ENCODE measurements at places on chromosomes 13 and 19. TPM values are rescaled to one million over a fixed set of nuclear protein-coding genes. Genes with fewer than 3 reads are reported as not detected.

DNA sequence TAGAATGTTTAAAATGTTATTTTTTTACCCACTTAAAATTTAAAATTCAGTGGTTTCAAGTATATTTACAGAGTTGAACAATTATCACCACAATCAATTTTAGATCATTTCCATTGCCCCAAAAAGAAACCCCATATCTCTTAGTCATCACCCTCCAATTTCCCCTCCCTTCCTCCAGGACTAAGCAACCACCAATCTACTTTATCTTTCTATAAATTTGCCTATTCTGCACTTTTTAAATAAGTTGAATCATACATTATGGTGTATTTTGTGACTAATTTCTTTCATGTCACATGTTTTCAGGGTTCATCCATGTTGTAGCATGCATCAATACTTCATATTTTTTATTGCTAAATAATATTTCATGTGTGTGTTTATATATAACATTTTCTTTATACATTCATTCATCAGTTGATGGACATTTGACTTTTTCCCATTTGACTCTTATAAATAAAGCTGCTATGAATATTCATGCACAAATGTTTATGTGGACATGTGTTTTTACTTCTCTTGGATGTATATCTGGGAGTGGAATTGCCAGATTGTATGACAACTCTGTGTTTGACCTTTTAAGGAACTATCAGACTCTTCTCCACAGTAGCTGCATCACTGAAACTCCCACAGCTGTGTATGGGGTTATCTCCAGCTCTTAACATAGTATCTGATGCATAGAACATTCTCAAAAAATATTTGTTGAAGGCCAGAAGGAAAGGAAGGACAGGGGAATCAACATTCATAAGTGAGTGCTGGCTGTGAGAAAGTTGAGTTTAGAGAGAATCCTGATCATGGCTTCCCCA lies 107.8 kb upstream of the OXGR1 start:
- DNase-seq, result no peak

DNA sequence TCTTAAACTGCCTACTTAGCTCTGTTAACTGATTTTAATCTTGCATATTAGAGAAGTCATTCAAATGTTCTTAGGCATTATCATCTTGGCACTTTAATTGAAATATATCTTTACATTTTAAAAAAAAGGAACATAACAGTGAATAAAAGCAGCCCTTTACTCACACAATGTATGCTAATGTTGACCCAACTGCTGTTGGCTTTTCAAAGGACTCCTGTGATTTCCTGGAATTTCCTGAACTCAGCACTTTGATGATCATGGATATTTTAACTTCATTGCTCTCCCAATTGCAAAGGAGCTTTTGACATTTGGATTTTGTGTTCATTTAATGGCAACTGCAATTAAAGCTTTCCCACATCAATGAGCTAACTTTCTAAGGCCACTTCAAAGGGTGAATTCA lies 1230.3 kb downstream of the DIAPH3 start:
- no peak for DNase-seq

DNA sequence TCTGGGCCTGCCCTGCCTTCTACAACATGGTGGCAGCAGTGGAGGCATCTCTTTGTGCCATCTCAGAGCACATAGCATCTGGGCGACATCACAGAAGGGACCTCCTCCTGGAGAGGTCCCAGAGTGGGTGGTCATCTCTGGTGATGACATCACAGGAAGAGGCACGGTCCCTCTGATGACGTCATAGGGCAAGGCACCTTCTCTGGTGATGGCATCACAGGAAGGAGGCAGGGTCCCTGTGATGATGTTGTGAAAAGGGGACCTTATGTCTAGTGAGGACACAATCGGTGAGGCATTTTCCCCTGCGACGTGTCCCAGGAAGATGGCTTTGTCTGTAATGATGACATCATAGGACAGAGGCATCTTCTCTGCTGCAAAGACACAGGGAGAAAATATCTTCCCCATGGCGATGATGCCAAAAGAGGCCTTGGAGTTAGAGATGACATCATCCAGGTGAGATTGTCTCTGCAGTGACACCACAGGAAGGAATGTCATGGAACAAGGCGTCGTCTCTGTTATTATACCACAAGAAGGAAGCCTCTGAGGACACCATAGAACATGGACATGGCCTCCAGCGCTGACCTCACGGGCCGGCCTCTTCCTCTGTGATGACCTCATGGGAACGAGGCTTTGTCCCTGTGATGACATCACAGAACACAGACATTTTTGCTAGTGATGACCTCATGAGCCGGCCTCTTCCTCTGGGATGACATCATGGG lies 10.7 kb downstream of the SHISA7 start:
- DNase-seq, result no peak

SETDB2 gene
- total RNA-seq, result 4.9 TPM

RAP2A gene
- 6.4 TPM for total RNA-seq

DNA sequence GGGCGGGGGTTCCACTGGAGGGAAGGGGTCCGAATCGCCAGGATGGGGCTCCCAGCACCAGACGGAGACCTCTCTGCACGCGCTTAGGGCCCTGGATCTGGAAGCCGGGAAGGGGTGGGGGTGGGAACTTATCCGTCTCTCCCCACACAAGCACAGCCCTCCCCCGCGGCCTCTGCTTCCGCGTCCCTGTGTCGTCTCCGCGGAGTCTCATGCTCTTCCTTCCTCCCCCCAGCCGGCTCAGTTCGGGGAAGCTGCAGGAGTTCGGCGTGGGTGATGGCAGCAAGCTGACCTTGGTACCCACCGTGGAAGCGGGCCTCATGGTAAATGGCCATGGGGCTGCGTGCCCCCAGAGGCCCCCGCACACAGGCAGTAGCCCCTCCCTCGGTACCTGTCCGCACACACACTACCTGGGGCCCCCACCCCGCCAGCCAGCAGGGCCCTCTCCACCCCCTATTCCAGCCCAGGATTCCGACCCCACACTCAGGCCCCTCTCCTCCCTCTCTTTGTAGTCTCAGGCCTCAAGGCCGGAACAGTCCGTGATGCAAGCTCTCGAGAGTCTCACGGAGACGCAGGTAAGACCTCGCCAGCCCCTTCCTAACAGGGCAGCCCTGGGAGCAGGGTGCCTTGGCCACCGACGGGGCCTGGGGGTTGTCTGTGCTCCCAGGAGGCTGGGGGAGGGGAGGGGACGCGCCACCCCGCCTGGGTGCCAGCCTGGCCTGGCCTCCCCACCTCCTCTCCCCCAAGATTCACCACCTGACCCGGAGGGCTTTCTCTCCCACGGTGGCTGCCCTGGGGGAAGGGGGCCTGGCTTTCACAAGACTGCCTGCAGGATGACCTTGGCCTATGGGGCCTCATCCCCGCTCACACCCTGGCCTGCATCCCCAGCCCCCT lies 3.2 kb downstream of the MIDN start:
- DNase-seq, result no peak

- DNase-seq, result no peak
Observed at GRCh38 chr19:2240881-2241760, 4.5 kb downstream of the SF3A2 start.

GRCh38 chr13:21436582-21436981 lies 22.5 kb downstream of the ZDHHC20 start:
- no peak for DNase-seq

LPAR2 gene
- total RNA-seq, result 25.0 TPM

C19orf12 gene
- 17.5 TPM for total RNA-seq

ARGLU1 gene
- total RNA-seq, result 28.8 TPM

CGB8 gene
- 0.54 TPM for total RNA-seq

DNA sequence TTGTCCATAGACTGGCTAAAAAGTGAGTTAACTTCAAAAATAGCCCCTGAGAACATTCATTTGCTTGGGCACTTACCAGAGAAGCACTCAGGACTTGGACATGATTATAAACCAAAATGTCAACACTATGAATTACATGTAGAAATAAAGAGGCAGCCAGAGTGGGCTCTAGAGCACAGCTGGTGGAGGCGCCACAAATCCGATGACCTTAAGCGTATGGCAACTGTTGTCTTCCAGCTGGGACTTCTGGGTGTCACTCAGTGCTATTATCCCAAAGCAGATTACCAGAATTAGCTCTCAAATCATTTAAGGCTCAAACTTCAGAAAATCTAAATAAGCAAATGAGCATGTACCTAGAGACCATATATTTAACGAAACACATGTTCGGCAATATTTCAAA lies 1255.5 kb upstream of the SLC10A2 start:
- no peak for DNase-seq

IGSF23 gene
- not detected for total RNA-seq

DNAJB1 gene
- 161 TPM for total RNA-seq

TPGS1 gene
- 9.0 TPM for total RNA-seq

PTH2 gene
- not detected for total RNA-seq

LGALS4 gene
- 321 TPM for total RNA-seq

NLRP7 gene
- not detected for total RNA-seq

CEACAM21 gene
- total RNA-seq, result not detected

DNA sequence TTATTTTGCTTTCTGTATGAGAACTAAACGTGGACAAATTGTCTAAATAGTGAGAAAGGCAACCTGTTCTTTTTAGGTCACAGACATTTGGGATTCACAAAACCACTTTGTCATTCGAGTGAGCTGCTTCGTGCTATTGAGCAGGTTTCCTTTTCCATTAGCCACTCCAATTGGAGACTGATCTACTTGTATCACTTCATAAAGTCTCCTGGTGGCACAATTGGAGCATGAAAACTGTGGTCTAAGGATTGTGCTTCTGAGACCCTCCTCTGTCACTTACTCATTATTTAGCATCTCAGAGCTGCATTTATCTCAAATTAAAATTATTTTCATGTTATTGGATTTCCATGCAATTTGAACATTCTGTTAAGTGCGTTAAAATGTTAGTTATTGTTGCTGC lies 397.7 kb downstream of the TDRD3 start:
- no peak for DNase-seq

DNA sequence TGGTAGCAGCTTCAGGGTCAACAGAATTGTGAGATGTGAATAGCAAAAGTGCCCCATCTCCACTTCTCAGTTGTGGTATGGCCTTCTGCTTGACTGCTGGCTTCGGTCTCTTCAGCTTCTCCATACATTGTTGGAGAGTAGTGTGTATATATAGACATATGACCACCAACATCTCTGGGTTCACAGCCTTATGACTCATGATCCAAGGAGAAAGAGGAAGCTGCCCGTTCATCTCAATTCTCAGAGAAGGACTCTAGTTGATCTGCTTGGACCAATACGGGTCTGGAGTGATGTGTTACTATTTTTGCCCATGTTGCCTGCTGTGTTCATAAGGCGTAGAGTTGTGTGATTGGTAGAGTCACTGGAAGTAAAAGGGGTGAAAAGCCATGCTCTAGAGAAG lies 3.6 kb upstream of the COMMD6 start:
- DNase-seq, result no peak

GRK1 gene
- total RNA-seq, result not detected

GRCh38 chr13:25380741-25381324 lies 9.1 kb downstream of the ATP8A2 start:
- DNase-seq, result no peak

DNA sequence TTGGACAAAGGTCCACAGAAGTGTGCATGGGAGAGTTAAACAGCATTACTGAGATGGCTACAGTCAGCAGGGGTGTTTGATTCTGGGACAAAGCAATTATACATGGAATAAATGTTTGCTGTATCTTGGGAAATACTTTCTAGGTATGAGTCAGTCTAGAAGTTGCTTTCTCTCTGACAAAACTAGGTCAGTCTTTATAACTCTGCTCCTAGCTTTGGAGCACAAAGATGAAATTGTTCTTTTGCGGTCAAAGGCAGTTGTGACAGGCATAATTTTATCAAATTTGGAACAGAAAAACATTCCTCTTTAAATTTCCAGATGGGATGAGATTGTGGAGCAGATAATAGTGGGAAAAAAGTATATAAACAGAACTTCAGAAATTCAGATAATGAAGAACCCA lies 1045.4 kb upstream of the MIR17HG start:
- no peak for DNase-seq

SYNGR4 gene
- total RNA-seq, result not detected

IGFL1 gene
- not detected for total RNA-seq

LRRC25 gene
- total RNA-seq, result not detected

DNA sequence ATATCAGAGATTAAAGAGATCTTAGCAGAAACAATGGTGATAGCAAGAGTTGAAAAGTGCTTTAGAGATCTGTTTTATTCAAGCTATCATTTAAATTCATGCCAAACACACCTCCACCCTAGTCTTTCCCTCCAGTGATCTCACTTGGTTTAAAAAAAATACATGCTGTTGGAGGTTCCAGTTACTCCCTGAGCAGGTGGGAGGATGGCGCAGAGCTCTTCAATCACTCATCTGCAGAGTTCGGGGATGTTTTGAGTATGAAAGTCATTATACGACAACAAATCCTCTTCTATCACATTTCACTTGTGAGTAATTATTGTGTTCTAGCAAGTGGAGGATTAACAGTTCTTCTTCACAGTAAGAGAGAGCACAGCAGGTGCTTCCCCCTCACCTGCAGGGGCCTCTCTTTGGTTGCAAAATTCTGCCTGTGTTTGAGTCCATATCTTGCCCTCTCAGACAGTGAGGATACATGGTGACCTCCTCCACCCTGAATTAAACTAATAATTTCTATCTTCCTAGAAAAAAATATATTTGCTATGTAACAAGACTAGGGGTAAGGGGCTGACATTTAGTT lies 376.7 kb downstream of the LIG4 start:
- no peak for DNase-seq

GRCh38 chr19:47644743-47645482 lies 36.0 kb downstream of the BICRA start:
- no peak for DNase-seq

- DNase-seq, result peak; percentile 85
Observed at GRCh38 chr19:5913739-5914357, at the start of gene CAPS. TSS of gene CAPS (plus strand) at chr19:5914254. CDS start at chr19:5914407, 153 bp downstream.

- no peak for DNase-seq
Observed at GRCh38 chr13:36436811-36437210, 4.5 kb downstream of the CCNA1 start.

- DNase-seq, result no peak
Observed at GRCh38 chr13:49653478-49653877, 25.2 kb downstream of the ARL11 start.

DNA sequence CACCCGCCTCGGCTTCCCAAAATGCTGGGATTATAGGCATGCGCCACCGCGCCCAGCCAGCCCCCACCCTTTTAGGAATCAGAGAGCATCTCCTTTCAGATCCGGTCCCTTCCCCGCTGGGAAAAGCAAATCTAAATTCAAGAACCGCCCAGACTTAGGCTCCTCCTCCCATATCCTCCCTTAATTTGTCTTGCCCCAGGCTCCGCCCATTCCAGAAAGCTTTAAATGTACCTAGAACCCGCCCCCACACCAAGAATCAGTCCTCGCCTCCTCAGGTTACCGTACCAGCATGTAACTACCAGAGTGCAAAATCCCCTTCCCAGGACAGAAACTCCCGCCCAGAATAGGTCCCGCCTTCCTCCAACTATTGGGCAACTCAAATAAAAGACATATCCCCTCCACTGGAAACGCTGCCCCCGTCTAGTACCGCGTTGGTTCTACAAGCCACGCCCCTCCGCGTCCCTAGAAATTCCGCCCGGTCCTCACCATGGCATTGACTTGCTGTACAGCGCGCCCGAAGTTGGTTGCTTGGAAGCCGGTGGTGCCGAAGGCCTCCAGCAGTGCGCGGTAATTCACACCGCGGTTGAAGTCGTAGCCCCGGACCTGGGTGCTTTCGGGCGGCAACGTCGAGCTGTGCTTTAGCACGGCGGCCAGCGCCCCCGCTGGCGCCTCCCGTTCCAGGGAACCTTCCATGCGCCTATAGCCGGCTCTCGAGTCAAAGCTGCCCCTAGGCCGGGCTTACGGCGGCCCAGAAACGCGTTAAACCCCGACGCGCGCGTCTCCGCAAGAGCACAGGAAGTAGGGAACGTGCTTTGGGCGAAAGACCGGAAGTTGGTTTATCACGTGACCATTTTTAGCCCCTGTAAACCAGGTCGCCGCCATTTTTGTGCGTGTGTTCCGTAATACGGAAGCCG lies at the start of gene DHPS:
Gene DHPS, minus strand, starts transcription at position 807 of the 914 bp plus-strand sequence. Its CDS starts 114 bp downstream, at position 693.
- peak; percentile 81 for DNase-seq

GRCh38 chr13:109924376-109924775 lies 138.0 kb upstream of the IRS2 start:
- DNase-seq, result no peak

Measured in Calu3 (cell line).